ENCODE measurements at places on chromosomes 2 and 18. TPM values are rescaled to one million over a fixed set of nuclear protein-coding genes. Genes with fewer than 3 reads are reported as not detected.
A peak's percentile ranks its signal among the peaks of the same experiment; 100 is the strongest.

Gene BOLL
- total RNA-seq: 65.0 TPM

DNA sequence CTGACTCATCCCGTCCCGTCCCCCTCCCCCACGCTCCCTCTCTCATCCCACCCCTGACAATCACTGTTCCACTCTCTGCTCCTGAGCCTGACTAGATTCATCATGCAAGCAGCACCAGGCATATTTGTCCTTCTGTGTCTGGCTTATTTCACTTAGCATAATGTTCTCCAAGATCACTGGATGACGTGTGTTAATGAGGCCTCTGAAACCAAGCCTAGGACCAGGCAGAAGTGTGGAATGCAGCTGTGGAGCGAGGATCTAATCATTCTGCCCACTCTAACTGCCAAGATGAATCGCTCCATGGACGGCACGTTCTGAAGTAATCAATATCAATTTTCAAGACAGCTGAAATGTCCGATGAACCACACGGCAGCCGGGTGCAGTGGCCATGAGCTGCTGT lies 122.4 kb upstream of the ZNF236 start:
- no peaks in the 10 kb centered on the region for H3K36me3 ChIP-seq
- no peaks in the 10 kb centered on the region for H3K4me1 ChIP-seq
- no peak overlapping the region for H3K4me3 ChIP-seq
- DNase-seq: no peak

GRCh38 chr2:240999873-241000541 lies 1.6 kb downstream of the SNED1 start:
- peak; percentile 12 for DNase-seq
- peak overlapping the region; percentile 72 for H3K4me3 ChIP-seq
- H3K4me1 ChIP-seq: peaks cover 41% of the 10 kb centered on the region
- H3K27me3 ChIP-seq: no peaks in the 10 kb centered on the region
- no peaks in the 10 kb centered on the region for H3K36me3 ChIP-seq

Gene RESP18
- not detected for total RNA-seq

DNA sequence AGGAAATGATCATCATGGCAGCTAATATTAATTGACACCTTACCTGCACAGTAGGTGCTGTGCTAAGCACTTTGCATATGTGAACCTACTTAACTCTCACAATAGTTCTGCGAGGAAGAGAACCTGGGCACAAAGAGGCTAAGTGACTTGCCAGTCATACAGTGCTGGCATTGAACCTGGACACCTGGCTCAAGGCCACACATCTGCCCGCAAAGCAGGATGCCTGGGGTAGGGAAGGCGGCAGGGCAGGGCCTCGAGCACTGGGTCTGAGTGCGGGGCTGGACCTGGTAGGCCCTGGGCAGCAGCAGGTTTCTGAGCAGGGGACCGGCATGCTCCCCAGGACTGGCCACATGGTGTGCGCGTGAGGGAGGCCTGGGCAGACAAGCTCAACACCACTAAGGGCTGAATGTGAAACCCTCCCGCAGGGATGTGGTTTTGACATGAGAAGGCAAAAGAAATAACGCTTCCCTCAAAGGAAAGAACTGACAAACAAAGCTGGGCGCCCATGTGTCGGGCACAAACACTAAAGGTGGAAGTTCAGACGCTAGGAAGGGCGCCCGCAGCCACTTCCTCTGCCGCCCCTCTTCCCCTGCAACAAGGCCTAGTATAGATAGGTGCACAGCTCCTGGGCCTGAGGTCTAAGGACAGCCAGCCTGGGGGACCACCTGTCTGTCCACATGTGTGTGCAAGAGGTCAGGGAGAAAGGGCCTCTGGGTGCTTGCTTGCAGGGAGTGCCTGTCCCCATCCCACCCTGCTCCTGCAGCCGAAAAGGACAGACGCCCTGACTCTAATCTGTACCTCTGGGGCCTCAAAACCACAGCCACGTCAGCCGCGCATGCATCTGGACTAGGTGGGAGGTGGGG lies 92.5 kb downstream of the ZFP36L2 start:
- H3K4me3 ChIP-seq: no peak overlapping the region
- DNase-seq: no peak
- peaks cover 24% of the 10 kb centered on the region for H3K4me1 ChIP-seq
- no peaks in the 10 kb centered on the region for H3K36me3 ChIP-seq

- no peaks in the 10 kb centered on the region for H3K4me1 ChIP-seq
- no peaks in the 10 kb centered on the region for H3K36me3 ChIP-seq
- H3K27me3 ChIP-seq: no peaks in the 10 kb centered on the region
Observed at GRCh38 chr2:66137606-66138130, 297.3 kb upstream of the MEIS1 start.

Data from testis (tissue), 5 donors.